T-helper 9 cell (primary cell): ENCODE measurements at places on chromosomes 13 and 19.
A peak's percentile ranks its signal among the peaks of the same experiment; 100 is the strongest.

DNA sequence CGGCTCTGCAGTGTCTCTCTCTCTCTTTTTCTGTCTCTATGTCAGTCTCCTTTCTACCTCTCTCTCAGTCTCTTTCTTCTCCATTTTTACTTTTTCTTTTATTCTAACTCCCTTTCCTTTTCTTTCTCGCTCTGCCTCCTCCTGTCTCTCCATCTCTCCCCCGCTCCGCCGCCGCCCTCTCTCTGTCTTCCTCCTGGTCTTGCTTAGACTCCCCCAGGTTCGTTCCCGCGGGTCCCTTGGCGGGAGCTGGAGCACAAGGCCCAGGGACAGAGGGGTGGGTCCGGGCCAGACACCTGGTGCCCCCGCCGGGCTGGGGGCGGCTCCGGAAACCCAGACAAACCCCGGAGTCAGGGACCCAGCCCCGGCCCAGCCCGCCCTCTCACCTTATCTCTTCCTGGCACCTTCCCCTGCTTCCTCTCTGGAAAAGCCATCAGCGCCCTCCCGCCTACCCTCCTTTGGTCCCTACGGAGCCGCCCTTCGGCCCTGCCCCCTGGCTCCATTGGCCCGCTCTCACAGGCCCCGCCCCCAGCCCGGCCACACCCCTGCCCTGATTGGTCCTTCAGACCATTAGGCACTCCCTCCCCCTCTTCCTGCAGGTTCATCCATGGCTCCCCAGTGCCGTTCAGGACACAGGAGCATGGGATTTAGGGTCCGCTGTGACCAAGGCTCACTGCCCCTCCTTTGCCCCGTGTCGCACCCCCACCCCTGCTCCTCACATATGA is 15.4 kb upstream of the NOP53 start:
- no peak for DNase-seq

DNA sequence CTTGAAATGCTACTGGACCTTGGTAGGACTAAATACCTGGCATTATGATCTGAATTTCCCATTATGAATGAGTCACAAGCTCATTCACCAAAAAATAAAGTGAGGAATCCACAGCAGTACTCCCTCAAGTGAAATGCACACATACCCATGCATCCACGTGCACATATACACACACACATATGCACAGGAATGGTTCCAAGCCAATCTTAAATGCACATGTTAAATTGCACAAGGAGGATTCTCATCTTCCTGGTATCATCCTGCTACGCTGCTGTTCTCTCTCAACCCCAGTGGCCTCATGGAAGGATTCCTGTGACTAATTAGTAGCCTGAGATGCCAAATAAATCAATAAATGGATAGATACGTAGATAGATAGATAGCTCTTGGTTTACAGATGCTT is 132.1 kb upstream of the KLF12 start:
- no peak for DNase-seq

DNA sequence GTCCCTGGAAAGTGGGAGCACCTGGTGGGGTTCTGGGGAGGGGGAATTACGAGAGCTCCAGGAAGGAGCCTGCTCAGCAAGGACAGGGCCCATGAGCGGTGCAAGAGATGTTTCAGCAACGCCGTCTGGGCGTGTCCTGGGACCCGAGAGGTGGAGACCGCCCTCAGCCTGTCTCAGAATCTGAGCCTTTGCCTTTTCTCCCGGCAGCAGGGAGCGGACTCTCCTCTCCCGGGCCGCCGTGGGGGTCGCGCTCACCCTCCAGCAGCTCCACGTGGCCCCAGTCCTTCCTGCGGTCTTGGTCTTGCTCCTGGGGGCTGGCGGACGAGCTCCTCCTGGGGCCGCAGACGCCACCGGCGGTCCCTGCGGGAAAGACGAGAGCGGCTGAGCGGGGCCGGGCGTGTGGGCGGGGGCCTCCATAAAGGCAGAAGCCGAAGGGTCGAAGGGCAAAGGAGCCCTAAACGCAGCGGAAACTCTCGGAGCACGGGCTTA is 714 bp downstream of the POLRMT start:
- DNase-seq, result no peak

DNA sequence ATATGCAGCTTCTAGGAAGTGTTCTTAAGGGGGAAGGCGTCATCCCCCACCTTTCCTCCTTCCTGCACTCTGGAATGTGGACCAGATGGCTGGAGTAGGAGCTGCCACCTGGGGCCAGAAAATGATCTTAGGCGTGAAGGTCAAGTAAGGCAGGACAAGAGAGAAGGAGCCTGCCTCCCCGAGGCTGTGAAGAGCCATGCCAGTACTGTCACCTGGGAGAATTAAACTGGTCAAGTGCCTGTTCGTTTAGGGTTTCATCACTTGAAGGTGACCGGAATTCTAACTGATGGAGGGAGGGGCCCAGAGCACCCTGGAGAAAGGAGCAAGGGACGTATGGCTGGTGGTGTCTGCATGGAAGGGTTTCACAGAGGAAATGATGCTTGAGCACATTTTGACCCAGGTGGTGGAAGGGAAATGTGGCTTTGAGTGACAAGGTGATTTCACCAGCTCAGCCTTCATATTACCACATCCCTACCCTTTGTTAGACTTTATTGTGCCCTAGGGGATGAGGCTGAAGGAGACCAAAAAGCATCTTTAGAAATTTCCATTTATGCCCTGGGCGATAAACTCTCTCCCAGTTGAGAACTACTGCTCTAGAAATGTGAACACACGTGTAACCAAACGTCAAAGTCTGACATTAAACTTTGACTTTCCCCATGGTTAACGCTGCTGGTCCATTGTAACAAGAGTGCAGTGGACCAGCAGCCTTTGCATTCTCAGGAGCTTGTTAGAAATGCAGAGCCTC is 37.5 kb downstream of the PPP2R1A start:
- DNase-seq, result no peak

DNA sequence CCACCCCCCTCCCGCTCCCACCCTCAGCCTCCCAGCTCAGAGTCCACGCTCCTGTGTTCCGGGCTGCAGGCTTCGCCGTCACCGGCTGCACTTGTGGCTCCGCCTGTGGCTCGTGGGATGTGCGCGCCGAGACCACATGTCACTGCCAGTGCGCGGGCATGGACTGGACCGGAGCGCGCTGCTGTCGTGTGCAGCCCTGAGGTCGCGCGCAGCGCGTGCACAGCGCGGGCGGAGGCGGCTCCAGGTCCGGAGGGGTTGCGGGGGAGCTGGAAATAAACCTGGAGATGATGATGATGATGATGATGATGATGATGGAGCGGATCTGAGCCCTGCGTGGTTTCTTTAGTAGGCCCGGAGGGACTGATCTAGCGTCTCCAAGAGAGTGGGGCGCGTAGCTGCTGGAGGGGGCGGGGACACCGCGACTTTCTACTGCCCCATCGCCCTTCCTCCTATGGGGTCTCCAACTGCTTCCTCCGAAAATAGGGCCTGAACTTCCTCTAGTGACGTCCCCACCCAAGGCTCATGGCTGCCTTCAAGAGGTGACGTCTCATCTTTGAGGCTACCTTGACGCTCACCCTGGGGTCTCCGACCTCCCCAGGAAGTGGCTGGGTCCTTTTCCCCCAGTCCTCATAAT is 1.4 kb downstream of the RETN start:
- DNase-seq, result no peak

- DNase-seq, result no peak
Measured at GRCh38 chr13:43166644-43167457, 143.5 kb downstream of the DNAJC15 start.

GRCh38 chr19:6532244-6532999 is 1.6 kb downstream of the TNFSF9 start:
- no peak for DNase-seq

GRCh38 chr13:60000081-60000480 is 163.6 kb downstream of the DIAPH3 start:
- DNase-seq, result no peak

GRCh38 chr19:48613852-48614435 is 932 bp downstream of the FAM83E start:
- DNase-seq, result no peak

DNA sequence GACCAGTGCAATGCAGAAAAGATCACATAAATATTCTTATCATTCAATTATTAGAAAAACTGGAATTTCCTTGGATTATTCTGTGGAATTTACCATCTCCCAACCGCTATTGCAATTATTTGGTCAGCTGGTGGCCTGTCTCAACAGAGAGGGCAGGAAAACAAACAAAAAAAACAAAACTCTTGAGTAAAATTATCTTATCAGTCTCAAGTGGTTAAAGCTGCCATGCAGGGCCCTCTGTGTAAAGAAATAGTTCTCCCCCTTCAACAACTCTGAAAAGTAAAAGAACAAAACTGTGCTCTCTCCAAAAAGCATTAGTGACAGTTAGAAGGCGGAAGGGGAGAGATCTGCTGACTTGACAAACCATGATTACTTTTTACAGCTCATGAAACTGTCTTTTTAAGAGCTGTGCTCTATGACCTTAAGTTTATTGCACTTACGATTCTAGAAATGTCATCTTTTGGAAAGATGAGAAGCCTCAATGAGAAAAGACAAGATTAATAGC is 152.3 kb downstream of the DLEU7 start:
- no peak for DNase-seq

GRCh38 chr13:75309981-75310580 is 171.9 kb downstream of the TBC1D4 start:
- DNase-seq, result no peak

DNA sequence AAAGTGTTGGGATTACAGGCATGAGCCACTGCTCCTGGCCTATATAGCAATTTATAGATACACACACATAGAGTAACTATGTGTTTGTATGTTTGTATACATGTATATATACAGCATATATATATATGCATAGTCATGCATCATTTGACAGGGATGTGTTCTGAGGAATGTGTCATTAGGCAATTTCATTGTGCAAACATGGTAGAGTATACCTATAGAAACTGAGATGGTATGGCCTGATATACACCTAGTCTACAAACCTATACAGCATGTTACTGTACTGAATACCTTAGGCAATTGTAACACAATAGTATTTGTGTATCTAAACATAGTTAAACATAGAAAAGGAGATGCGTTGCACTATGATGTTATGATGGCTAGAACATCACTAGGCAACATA is 53.0 kb upstream of the PCCA start:
- no peak for DNase-seq

DNA sequence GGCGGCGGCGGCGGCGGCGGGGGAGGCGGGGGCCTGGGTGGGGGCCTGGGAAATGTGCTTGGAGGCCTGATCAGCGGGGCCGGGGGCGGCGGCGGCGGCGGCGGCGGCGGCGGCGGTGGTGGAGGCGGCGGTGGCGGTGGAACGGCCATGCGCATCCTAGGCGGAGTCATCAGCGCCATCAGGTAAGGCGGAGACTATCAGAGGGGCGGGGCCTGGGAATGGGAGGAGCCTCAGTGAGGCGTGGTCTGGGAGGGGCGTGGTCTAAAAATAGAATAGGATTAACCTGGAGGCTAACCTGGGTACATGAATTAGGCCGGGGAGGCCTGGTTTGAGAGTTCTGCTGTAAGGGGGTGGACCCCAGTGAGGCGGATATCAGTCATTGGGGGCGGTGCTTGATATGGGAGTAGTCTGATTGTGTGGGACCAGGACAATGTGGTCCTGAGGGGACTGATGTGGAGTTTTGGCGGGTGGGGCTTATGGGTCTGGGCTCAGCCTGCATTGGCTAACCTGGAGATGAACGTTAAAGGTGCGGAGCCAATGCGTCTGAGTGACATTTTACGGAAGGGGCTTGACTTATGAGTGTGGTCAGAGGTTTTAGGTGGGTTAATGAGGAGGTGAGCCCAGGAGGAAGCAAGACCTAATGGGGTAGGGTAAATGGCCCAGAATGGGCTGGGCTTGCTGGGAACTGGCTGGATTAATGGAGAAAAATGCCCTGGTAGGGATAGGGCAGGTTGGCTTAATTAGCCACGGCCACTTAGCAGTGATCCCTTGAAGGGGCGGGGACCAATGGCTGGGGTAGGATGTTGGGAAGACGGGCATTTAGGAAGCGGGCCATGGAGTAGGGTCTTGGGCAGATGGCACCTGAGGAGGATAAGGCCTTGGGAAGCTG is 1.4 kb downstream of the CAPNS1 start:
- peak; percentile 92 for DNase-seq

GRCh38 chr19:56066152-56067023 is 54.7 kb downstream of the ZNF787 start:
- peak; percentile 58 for DNase-seq

GRCh38 chr19:11380653-11381537 is 3.2 kb downstream of the EPOR start:
- peak; percentile 94 for DNase-seq

- no peak for DNase-seq
Measured at GRCh38 chr13:24100188-24100587, 60.3 kb upstream of the SPATA13 start.

DNA sequence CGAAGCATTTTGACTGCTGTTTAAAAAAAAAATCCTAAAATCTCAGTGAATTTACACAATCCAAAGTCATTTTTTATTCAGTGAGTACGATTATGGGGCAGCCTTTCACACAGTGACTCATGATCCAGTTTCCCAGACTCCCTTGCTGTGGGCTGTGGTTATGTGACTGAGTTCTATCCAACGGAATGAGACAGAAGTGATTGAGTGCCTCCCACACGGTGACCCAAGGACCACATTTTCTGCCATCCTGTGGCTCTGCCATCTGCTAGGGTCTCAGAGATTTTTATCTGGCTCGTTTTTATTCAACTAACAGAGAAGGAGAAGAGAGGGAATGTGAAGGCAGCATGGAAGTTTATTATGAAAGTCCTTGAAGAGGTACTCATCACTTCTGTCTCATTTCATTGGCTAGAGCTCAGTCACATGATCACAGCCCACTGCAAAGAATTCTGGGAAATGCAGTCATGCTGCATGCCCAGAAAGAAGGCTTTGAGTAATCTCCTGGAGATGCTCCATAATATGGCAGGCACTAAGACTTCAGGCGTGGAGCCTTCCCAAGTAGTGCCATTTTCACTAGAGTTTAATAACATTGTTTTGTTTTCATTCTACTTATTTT is 999.4 kb downstream of the UQCRFS1 start:
- no peak for DNase-seq

DNA sequence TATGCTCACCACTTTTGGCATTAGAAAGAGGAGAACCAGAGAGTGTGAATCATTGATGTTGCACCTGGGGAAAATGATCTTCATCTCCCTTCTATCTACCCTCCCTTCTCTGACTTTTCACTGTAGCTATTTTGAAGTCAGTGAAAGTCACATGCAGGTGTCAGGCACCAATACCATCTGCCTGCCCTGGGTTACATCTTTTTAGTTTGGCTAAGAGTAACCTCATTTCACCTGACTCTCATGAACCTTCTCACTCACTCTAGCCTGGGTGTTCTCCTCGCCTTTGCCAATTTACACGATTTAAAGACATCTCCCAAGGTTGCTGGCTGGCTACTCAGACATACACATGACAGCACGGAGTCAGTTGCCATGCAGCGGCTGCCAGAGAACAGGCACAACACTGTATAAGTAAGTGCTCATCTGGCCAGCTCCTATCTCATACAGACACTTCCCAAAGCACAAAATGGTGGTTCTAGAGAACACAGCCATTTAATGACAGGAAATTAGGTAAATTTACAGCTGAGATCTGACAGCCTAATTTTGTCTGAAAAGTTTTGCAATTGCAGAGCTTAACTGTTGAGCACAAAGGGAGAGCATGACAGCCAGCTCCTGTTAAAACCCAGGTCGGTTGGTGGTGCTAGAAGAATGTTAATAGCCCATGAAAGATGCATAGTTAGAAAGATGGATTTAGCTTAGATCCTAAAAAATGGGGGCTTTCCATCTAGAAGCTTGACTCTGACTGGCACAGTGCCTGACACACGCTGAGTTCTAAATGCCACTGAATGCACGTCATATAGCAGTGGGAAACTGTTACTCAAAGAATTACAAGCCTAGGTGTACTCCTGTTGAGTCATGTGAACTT is 32.5 kb downstream of the LCP1 start:
- no peak for DNase-seq

- DNase-seq, result no peak
Measured at GRCh38 chr13:84784443-84785153, 902.3 kb upstream of the SLITRK1 start.
